Activated T-cell treated with anti-CD3 and anti-CD28 coated beads, Interleukin-2, amount 50 U/mL, for 24 hours (primary cell): ENCODE measurements at places on chromosomes 12 and 14.

DNA sequence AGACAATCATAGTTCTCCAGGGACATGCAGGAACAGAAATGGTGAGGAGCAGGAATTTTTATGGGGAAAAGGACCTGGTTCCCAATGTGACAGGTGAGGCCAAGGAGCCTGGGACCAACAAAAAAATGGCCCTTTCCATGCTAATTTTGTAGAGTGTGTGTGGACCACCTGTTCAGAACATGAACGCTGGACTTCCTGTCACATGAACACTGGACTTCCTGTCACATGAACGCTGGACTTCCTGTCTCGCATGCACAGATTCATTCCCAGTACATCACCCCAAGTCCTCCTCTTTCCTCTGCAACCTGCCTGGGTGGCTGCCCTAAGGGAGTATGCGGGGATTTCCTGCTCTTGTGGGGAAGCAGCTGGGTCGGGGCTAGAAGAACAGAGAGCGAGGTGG lies 10.1 kb downstream of the FGF6 start:
- no peak for DNase-seq

DNA sequence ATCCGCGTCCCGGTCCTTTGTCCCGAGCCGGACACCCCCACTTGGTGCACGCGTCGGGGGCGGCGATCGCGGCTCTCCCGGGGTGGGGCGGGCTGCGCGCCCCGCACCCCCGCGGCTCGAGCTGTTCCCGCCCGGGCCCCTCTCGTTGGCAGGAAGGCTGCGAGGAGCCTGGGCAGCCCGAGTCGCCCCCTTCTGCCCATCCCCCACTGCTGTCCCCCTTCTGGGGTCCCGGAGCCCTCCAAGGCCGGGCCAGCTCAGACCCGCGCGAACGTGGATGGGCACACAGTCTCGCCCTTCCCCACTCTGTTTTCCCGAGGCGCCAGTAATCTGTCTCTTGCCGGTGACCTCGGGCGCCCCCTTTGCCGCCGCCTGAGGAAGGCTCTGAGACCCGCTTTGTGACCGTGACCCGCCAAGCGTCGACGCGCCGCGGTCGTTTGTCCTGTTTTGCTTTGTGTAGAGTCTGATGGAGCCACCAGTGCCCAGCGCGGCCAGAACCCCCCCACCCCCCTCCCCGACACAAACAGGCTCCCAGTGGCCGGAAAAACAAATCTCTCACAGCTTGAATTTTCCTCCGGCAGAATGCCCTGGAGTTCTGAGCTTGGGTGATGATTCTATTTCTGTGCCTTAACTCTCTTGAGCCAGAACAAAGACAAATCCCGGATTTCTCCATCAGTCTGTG lies 610 bp downstream of the C14orf132 start:
- peak; percentile 48 for DNase-seq

- no peak for DNase-seq
Observed at GRCh38 chr14:49905989-49906388, 13.1 kb downstream of the ARF6 start.

- DNase-seq, result no peak
Observed at GRCh38 chr12:93550748-93551611, 21.5 kb upstream of the SOCS2 start.

GRCh38 chr12:7411343-7411742 lies 32.6 kb downstream of the CD163L1 start:
- DNase-seq, result no peak

DNA sequence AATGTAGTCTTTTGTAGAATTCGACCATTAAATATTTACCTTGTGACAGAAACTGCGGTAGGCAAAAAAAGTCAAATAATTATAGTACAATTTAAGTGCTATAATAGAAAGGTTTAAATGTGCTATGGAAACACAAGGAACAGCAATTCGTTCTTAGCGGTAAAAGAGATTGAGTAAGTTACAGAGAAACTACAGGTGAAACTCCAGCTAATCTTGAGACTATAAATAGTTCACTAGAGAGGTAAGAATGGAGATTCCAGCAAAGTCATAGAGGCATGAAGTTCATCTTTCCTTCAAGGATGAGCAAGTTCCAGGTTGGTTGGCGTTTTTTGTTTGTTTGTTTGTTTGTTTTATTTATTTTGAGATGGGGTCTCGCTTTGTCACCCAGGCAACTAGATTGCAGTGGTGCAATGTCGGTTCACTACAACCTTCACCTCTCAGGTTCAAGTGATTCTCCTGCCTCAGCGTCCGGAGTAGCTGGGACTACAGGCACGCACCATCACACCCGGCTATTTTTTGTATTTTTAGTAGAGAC lies 878 bp upstream of the R3HDM2 start:
- peak; percentile 25 for DNase-seq

DNA sequence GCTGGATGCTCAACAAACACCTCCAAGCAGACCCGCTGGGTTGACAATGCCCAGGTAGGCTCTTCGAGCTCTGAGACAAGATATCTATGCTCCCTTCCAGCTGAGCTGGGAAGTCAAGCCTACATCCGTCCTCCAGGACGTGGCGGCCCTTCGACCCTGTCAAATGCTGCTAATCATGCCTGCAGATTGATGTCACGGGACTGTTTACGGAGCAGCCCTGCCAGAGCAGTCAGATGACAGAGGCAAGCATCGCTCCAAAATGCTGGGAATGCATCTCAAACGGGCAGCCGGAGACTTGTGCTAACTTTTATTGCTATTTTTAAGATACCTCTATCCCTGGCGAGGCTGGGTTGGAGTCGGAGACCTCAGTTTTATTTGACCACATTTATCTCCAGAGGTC lies 139.2 kb downstream of the NTF3 start:
- no peak for DNase-seq

GRCh38 chr14:66206554-66206953 lies 279.6 kb upstream of the CCDC196 start:
- DNase-seq, result no peak

DNA sequence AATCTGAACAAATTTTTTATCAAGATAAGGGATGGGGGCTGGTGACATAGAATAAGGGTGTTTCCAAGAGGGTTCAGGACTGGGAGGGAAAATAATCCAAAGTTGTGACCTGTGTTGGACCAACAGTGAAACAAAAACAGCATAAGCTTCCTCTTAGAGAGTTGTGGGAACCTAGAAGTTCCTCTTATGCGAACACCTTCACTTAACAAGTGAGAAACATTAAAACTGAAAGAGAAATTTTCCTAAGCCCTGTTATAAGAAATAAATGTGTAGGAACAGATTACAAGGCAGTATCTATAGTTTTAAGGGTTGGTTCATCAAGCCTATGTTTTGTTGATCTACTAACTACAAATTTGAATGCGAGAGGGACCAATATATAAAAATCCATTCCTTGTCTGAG lies 58.4 kb downstream of the LLPH start:
- no peak for DNase-seq

DNA sequence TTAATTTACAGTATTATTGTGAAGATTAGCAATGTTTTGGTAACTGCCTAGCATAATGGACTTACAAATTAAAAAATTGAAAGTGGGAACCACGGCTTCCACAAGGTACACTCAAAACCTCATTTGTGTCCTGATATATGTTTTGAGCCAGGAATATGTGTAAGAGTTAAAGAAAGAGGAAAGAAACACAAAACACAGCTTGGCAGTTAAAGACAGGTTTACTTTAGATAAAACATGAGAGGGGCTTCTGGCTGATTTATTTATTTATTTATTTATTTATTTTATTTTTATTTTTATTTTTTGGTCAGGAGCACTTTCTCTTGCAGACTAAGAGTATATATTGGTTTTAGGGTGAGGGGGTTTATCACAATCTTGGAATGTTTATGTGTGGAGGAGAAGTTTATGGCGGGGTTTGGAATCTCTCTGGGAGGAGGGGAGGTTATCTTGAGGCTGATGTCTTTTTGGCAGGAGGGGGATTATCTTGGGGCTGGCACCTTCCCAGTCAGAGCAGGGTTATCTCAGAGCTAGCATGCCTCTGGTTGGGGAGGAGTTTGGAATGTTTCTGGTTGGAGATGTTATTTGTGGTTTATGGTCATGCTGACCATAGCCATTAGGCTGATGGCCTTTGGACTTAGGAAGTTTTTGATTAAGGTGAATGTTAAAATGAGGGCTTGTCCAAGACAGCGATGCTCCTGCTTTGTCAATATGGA lies 436.7 kb downstream of the DAD1 start:
- no peak for DNase-seq

- no peak for DNase-seq
Observed at GRCh38 chr12:34033628-34034296, 11.5 kb downstream of the ALG10 start.

DNA sequence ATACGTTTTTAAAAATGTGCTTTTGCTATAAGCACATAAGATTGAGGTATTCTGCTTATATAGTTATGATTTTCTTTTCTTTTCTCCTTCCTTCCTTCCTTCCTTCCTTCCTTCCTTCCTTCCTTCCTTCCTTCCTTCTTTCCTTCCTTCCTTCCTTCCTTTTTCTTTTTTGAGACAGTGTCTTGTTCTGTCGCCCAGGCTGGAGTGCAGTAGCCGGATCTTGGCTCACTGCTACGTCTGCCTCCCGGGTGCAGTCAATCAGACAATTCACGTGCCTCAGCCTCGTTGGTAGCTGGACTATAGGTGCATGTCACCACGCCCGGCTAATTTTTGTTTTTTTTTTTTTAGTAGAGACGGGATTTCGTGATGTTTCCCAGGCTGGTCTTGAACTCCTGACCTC lies 5.8 kb downstream of the CFAP54 start:
- DNase-seq, result no peak

DNA sequence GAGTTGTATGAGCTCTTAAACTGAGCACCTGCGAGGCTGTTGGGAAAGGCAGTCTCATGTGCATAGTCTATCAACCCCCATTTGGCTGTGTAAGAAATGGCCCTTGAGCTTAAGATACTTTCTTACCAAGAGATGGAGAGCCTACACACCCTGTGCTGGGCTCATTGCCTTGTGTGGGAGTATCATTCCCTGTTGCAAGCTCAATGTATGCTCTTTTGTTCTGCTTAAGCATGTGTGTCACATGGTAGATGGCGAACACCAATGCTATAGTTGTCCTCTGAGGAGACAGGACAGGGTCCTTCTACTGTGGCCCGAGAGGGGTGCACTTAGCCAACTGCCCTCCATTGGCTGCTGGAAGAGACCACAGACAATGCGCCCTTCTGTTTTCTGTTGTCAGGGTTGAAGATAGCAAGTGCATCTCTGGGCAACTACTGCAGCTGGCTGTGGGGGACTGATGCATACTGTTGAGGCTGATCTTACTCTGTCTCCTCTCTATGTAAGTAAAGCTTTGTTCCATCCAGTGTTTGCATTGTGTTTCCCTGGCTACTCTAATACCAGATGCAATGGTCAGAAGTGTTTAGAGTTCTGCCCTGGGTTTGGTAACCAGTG lies 79.5 kb downstream of the PTPRB start:
- DNase-seq, result no peak

- no peak for DNase-seq
Observed at GRCh38 chr14:74302152-74302628, 544 bp downstream of the ABCD4 start.

DNA sequence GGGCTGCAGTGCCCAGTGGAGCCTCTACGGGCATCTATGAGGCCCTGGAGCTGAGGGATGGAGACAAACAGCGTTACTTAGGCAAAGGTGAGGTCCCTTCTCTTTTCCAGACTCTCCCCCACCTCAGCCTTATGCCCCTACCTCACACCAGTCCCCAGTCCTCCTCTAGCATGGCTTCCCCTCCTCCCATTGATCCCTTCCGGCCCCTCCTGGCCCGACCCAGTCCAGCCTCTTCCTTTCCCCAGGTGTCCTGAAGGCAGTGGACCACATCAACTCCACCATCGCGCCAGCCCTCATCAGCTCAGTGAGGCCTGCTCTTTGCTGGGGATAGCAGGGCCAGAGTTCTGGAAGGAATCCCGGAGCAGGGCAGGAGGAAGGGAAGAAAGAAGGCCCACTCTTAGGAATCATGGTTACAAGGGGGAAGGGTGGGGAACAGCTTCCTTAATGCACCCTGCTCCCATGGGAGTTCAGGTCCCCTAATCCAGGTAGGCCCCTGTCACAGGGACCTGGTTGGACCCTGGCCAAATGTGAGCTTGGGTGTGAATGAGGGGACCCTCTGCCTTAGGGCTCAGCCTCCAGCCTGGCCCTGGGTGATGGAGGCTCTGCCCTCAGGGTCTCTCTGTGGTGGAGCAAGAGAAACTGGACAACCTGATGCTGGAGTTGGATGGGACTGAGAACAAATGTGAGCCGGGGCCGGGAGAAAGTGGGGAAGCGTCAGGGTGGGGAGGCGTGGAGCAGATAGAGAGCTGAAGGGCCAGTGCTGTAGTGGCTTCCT lies 2.2 kb downstream of the ENO2 start:
- DNase-seq, result no peak

- no peak for DNase-seq
Observed at GRCh38 chr12:51867796-51868428, 19.4 kb upstream of the FIGNL2 start.

- DNase-seq, result no peak
Observed at GRCh38 chr12:69978020-69978419, 153.0 kb downstream of the MYRFL start.

DNA sequence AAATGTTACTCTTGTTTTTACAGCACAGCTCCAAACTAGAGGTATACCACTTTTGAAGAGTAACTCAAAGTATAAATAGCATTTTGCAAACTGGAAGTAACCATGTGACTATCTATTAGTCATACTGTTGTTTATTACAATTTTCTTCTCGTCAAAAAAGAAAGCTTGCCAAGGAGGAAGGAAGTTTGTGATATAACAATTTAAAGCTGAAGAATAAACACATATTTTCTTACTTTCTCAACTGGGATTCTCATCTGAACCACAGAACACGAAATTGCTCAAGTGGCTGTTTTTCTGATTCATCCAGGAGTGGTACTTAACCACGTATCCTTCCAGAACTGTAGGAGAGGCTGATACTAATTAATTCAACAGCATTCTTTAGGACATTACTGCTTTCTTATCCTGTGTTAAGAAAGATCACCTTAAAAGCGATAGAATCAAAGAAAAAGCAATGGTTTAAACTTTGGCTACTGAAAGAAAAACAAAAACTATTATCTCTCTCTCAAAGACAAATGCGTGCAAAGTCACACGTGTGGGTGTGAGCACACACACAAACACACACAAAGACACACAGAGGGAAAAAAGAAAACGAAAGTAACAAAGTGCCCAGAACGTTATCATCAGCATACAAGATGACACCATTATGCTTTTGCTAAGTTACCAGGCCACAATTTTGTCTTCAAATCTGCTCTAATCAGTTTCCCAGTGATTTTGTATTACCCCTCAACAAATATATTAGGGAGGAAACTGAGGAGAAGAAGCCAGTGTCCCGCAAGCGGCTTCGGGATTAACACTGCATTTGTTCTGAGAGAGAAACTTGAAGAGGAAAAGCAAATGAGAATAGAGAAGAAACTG lies at the start of gene CLEC2B:
TSS of gene CLEC2B (minus strand) at position 48 of the 855 bp plus-strand sequence.
- no peak for DNase-seq
